Activated naive CD4-positive, alpha-beta T cell (primary cell): ENCODE measurements at places on chromosomes 6 and 20.

DNA sequence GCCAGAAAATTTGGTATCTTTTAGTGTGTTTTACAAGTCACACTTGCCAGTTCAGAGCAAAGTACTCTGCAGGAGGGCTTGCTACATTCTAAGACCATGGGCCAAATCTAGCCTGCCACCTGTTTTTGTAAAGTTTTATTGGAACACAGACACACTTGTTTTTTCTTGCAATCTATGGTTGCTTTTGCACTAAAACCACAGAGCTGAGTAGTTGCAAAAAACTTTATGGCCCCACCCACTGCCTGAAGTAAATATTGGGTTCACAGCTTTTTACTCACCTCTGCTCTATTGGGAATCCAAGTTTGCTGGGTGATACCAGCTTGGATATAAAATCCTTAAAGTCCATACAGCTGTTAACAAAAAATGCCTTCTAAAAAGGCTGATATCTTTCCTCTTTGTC lies 109.0 kb downstream of the ZFP64 start:
- DNase-seq: no peak

- DNase-seq: no peak
Observed at GRCh38 chr20:41530923-41531322, 87.3 kb downstream of the CHD6 start.

DNA sequence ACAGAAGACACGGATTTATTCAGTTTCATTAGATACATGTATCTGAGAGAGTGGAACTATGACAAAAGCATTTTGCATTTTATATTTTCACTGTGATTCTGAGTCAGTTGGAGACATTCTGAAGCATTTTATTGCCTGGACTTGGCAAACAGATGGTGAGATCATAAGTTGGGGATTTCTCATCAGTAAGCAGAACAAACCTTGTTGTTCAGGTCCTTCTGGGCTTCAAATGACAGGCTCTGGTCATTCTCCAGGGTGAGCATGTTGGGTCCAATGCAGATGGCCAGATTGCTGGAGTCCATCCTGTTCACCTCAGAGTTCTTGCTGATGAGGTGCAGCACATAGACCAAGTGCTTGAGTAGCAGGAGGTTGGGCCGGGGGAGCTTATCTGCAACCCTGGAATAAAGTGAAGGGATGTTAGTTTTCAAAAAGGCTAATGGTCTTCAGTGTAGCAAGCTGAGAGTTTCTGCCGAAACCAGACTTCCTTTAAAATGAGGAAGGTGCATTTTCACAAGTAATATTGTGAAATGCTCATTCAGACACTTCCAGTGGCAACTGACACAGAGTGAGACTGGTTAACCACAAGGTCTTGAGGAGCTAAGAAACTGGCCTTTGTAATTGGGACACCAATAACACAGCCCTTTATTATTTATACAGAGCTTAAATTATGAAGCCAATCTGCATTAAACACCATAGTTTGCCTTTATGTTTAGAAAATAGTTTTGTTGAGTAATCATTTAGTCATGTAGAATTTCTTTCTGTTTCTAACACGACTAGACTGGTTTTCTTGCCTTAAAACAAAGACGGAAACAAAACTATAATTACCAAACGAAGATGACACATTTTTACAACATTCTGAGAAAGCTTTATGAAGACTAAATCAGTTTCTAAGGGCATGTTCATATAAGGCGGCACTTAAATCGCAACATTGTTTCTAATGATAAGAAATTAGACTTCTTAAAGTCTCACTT lies 5.6 kb downstream of the TAGAP start:
- no peak for DNase-seq

GRCh38 chr6:7917729-7918128 lies 7.1 kb upstream of the TXNDC5 start:
- DNase-seq: no peak
